ENCODE measurements at places on chromosomes 13 and 19.
A peak's percentile ranks its signal among the peaks of the same experiment; 100 is the strongest.

- peak; percentile 8 for DNase-seq
These were observed 1525.0 kb upstream of the MIR17HG start for GRCh38 chr13:89822467-89822866.

DNA sequence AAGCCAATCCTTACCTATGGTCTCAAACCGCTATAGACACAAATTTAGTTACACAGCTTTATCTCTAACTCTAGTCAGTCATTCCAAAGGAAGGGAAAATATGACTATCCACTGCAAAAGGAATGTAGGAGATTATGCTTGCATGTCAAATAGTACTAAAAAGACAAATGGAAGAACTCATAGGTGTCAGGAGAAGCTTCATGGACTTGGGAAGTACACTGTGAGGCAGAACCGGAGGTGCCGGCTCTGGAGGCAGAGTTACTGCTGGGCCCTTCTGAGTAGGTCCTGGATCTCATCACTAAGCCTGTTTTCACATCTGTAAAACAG is 97.5 kb downstream of the FOXO1 start:
- no peak for DNase-seq

- no peak for DNase-seq
These were observed 1390.7 kb downstream of the SLITRK5 start for GRCh38 chr13:89061821-89062220.

DNA sequence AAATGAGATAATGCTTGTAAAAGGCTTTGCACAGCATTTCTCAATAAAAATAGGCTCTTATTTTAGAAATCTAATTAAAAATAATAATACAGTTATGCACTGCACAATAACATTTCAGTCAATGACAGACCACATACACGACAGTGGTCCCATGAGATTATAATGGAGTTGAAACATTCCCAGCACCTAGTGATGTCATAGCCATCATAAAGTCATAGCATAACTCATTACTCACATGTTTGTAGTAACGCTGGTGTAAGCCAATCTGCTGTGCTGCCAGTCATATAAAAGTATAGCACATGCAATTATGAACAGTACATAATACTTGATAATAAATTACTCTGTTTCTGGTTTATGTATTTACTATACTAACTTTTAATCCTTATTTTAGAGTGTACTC is 12.7 kb upstream of the SERPINE3 start:
- no peak for DNase-seq
